ENCODE measurements at places on chromosomes 12 and 14. TPM values are rescaled to one million over a fixed set of nuclear protein-coding genes. Genes with fewer than 3 reads are reported as not detected.

- H3K27me3 ChIP-seq, result no peaks in the 10 kb centered on the region
- H3K27ac ChIP-seq, result no peak overlapping the region
- H3K4me3 ChIP-seq, result no peak overlapping the region
- H3K36me3 ChIP-seq, result 0 out of 2 replicates have a peak, but pooled peaks cover 2% of the 10 kb centered on the region
- no peaks in the 10 kb centered on the region for H3K4me1 ChIP-seq
- DNase-seq, result no peak
These were observed 59.9 kb downstream of the DDHD1 start for GRCh38 chr14:53093206-53093605.

Gene CEBPE
- polyA plus RNA-seq, result not detected

- H3K27me3 ChIP-seq, result peaks cover 48% of the 10 kb centered on the region
- no peaks in the 10 kb centered on the region for H3K36me3 ChIP-seq
- no peak overlapping the region for H3K4me3 ChIP-seq
These were observed 3.8 kb upstream of the KRT85 start for GRCh38 chr12:52370926-52371608.

Gene POU6F1
- polyA plus RNA-seq, result 1.9 TPM

DNA sequence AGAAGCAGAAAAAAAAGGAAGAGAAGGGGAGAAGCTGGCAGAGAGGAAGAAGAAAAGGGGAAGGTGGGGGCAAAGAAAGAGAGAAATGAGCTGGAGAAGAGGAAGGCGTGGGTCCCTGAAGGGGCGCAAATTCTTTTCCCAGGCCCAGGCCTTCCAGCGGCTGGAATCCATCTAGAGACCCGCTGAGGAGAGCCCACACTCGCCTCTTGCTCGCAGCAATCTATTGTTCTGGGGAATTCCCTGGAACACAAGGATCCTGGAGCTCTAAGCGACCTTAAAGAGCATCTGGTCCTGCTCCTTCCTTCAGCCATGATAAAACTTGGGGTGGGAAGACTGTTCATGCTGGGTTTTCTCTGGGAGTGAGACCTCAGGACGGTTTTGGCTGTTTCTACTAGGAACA is 41.2 kb upstream of the FKBP4 start:
- no peak for DNase-seq
- H3K27ac ChIP-seq, result no peak overlapping the region
- no peaks in the 10 kb centered on the region for H3K27me3 ChIP-seq
- H3K4me1 ChIP-seq, result no peaks in the 10 kb centered on the region
- no peaks in the 10 kb centered on the region for H3K36me3 ChIP-seq
